ENCODE measurements at places on chromosomes 12 and 14.

DNA sequence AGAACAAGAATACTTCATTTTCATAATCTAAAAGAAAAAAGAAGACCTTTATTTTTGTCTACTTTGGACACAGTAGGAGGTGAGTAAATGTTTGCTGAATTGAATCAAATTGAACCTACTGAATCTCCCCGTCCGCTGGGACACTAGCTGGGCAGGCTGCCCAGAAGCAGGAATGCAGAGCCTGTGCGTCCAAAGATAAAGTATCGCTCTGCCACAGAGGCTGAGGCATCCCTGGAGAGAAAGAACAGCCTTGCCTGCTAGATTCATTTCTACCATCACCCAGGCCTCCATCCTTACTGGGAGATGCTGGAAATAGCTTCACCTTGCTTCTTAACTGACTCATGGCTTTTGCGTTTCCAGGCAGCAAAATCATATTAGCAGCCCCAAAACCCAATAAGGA lies 64.1 kb upstream of the TSPAN11 start:
- no peak for DNase-seq

DNA sequence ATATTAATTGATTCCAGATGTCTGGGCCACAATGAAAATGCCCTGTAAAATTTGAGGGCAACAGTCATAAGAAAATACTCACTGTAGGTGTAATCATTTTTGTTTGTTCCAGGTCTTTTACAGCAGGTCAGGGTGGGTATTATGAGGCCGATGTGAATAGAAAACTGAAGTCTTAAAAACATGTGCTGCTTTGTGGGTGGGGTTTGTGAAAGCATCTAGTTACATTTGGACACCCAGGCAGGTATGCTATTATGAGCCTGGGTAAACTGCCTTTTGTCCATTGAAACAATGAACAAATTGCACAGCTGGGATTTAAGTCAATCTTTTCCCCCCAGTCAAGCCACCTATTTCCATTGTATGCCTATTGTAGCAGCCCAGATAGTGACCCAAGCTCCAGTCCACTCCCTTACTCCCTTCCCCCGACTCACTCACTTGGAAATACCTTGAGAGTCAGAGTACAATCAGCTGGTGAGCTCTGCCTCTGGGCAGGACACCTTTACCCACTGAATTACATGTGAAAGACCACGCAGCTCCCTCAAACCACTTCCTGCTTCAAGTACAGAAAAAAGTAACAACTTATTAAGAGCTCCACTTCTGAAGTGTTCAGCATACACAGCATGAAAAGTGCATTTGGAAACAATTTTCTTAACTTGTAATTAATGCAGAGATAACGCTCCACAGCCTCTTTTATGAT lies 1.8 kb downstream of the IGF1 start:
- peak; percentile 84 for DNase-seq

- DNase-seq = no peak
Observed at GRCh38 chr14:71996610-71997009, 64.4 kb downstream of the RGS6 start.

GRCh38 chr12:129434790-129435189 lies 469.0 kb downstream of the TMEM132D start:
- no peak for DNase-seq

DNA sequence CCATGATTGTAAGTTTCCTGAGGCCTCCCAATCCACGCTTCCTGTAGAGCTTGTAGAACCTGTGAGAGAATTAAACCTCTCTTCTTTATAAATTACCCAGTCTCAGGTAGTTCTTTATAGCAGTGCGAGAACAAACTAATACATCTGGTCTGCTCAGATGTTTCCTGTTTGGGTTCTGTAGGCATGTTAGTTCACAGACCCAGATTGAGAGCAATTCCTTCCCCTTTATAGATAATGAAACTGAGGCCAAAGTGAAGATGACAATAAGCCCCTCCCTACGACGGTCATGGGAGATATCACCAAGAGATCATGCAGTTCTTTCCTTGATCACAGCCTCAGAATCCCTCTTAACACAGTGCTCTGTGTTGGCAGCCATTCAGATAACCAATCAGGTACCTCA lies 76.5 kb upstream of the CLMN start:
- peak; percentile 16 for DNase-seq

- no peak for DNase-seq
Observed at GRCh38 chr14:102498678-102499265, 10.8 kb downstream of the ANKRD9 start.

DNA sequence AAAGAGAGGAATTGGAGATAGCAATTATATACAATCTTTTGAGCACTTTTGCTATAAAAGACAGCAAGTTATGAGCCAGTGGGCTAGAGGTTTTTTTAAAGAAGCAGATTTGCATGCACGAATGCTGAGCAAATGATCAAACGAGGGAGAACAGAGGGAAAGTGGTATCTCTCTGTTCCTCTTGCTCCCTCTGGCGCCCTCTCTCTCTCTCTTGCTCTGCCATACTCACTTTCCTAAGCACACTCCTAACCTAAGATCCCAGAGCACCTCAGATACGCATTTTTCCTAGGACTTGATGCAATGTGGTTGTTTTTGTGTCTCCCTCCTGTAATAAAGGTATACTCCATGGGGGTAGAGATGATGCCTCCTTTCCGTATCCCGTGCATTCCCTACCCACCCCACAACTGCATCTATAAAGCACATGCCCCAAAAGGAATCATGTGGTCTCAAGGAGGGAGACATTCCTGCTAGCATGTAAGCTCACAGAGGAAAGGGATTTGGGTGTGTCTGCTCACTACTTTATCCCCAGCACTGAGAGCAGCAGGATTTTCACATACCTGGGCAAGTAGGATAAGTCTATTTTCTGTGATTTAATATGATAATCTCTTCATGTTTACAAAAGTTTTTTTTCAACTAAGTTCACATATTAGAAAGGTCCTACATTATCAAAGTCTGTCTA lies 270.2 kb downstream of the SSPN start:
- DNase-seq = no peak

DNA sequence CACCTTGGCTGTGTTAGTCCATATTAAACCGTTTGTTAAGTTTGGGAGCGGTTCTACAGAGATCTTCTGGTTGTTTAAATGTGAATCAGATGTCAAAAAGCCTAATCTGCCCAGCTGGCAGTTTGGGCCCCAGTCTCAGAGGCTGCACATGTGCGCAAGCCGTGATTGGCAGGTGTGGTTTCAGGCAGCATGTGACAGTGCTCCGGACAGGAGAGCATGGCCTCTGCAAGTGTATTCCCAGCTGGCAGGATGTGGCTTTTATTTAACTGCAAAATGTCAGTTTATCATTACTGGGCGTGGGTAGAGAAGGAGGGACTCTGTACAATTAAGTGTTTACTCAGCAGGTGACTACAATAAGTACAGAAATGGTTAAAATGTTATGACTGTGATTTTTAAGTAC lies 77.5 kb downstream of the PELI2 start:
- peak; percentile 33 for DNase-seq

- DNase-seq = no peak
Observed at GRCh38 chr12:27337376-27337775, 4.7 kb downstream of the BMAL2 start.

DNA sequence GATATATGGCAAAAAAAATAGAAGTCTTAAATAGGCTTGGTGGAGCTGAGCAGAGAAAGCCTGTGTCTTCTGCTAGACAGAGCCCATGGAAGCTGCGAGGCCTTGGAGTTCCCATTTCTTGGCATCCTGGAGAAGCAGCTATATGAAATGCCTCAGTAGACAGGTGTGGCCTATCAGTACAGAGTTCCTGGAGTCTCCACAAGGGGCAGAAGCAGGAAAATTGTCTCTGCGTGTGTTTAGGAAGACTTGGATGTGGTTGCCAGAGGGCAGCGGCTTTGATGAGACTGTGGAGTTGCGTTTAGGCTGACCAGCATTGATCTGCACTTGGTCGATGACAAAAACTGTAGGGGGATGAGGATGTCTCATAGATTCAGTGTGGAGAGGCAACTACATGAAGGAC lies 334.5 kb upstream of the SEL1L start:
- DNase-seq = no peak

DNA sequence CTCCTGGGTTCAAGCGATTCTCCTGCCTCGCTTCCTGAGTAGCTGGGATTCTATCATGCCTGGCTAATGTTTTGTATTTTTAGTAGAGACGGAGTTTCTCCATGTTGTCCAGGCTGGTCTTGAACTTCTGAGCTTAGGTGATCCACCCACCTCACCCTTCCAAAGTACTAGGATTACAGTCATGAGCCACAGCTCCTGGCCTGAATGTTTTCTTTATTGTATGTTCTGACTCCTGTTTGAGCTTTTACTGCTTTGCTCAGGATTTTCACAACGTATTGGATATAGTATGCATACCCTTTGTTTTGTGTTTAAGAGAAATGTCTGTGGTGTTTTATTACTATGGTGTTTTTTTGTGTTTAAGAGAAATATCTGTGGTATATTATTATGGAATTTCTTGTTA lies 37.2 kb downstream of the ATF7IP start:
- no peak for DNase-seq

GRCh38 chr12:7083125-7083524 lies 9.1 kb downstream of the C1R start:
- DNase-seq = no peak

DNA sequence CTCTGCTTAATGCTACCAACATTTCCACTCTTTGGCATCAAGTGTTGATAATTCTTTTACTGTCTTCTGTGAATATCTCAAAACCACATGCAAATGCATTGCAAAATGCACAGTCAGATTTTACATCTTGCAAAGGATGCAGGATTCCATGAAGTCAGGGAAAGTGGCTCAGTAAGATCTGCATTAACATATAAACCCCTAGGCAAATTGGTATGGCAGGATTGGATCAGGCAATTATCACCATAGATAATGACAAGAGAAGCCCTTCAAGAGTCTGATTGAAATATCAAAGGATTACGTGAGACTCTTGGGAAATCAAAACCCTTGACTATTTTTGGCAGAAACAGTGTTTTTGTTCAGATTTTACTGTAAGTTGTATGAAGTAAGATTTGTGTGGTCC lies 71.0 kb downstream of the TMTC2 start:
- no peak for DNase-seq
